Astrocyte (in vitro differentiated cells and primary cell): ENCODE measurements at places on chromosomes 13 and 19. TPM values are rescaled to one million over a fixed set of nuclear protein-coding genes. Genes with fewer than 3 reads are reported as not detected.

The RGL3 gene
- 1.3 and 3.6 TPM in 2 replicates for total RNA-seq

DNA sequence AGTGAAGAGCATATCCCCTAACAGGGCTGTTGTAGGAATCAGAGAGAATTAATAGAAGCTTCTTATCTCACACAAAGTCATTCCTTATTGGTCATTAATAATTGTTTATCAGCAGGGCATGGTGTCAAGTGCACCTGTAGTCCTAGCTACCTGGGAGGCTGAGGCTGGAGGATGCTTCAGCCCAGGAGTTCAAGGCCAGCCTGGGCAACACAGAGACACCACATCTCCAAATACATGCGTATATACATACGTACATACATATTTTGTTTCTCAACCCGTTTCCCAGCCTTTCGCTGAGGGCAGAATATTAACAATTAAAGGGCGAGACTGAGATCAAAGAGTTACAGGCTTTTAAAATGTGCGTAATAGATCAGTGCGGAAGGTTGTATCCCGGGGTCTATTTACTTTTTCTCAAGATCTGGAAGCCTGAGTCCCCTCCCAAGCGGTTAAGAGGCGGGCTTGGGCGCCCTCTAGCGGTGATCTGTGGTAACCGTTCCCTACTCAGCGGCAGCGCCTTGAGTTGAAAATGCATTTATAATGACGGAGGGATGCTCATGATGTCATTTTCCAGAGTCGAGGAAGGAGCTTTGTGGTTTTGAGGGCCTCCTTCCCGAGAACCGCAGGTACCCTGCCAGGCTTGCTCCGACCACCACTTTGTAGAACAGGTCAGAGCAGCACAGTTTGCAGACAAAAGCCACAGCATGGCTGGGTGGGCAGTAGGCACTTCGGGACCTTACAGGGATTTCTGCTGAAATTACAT is 169.6 kb upstream of the GPR12 start:
- H3K27ac ChIP-seq: no peak overlapping the region
- H3K4me3 ChIP-seq: no peak overlapping the region
- DNase-seq: peak; percentile 41
- H3K27me3 ChIP-seq: peaks cover 13% of the 10 kb centered on the region
- H3K36me3 ChIP-seq: no peaks in the 10 kb centered on the region
- H3K4me1 ChIP-seq: peaks cover 2% of the 10 kb centered on the region

DNA sequence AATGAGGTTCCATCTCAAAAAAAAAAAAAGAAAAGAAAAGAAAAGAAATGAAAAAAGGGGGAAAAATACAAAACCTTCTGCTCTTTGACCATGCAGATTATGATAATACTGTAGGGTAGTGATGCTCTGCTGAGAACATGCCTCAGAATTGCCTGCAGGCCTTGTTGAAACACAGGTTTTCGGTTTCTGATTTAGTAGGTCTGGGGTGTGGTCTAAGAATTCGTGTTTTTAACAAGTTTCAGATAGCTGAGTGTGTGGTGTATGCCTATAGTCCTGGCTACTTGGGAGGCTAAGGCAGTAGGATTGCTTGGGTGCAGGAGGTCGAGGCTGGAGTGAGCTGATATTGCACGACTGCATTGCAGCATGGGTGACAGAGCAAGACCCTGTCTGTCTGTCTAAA is 14.9 kb upstream of the CYP2B6 start:
- no peaks in the 10 kb centered on the region for H3K27me3 ChIP-seq
- no peaks in the 10 kb centered on the region for H3K4me1 ChIP-seq
- H3K4me3 ChIP-seq: no peak overlapping the region
- H3K36me3 ChIP-seq: no peaks in the 10 kb centered on the region
- DNase-seq: no peak

GRCh38 chr13:93818345-93818744 is 591.7 kb downstream of the GPC6 start:
- no peak for DNase-seq
- H3K4me3 ChIP-seq: no peak overlapping the region
- H3K4me1 ChIP-seq: no peaks in the 10 kb centered on the region
- H3K27ac ChIP-seq: no peak overlapping the region
- H3K27me3 ChIP-seq: no peaks in the 10 kb centered on the region
